ENCODE measurements at places on chromosomes 5 and 9. TPM values are rescaled to one million over a fixed set of nuclear protein-coding genes. Genes with fewer than 3 reads are reported as not detected.

- ATAC-seq, result no peak
Observed at GRCh38 chr9:93600504-93600903, 24.1 kb downstream of the PHF2 start.

The PRRT1B gene
- not detected for total RNA-seq

DNA sequence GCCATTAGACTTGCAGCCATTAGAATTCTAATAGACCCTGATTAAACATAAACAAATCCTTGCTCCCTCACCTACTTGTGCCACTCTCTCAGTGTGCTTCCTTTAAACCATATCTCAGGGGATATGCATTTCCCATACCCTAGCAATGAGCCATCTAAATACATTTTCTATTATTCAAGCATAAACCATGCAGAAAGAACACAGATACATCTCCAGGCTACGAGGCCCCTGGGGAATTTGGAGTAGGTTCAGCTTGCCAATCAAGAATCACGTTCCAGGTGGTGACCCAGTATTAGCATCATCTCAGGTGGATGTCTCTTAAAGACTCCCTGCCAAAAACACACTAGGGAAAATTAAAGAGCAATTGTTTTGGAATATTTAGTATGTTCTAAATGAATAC is 93.0 kb upstream of the CCL21 start:
- ATAC-seq, result no peak

GRCh38 chr5:177611446-177612214 is 11.7 kb downstream of the B4GALT7 start:
- ATAC-seq, result no peak

GRCh38 chr5:174545926-174546325 is 178.5 kb upstream of the MSX2 start:
- no peak for ATAC-seq

The COL5A1 gene
- 86.4 TPM for total RNA-seq

Data from gastroesophageal sphincter (tissue), 4 donors.